Bone marrow (tissue), 2 donors: ENCODE measurements at places on chromosomes 5 and 9.

DNA sequence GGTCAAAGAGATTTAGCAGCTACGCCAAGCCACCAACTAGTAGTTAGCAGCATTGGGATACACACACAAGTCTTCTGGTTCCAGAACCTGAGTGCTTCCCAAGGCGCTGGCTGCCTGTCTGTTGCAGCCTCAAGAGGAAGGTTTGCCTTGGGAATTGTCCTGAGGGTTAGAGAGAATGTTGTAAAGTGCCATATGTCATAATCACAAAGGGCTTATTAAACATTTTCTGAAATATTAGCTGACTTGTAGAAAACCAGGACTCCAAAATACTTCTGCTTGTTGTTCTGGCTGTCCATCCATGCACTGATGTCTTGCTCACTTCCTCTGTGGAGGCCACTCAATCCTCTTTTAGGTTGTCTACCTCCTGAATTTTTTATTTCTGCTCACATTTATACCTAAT, 46.3 kb downstream of the SLC36A1 start:
- DNase-seq, result no peak

GRCh38 chr9:94649100-94649819, 9.9 kb upstream of the FBP1 start:
- peak; percentile 24 for DNase-seq

GRCh38 chr5:10987276-10987924, 226.4 kb upstream of the DAP start:
- no peak for DNase-seq

DNA sequence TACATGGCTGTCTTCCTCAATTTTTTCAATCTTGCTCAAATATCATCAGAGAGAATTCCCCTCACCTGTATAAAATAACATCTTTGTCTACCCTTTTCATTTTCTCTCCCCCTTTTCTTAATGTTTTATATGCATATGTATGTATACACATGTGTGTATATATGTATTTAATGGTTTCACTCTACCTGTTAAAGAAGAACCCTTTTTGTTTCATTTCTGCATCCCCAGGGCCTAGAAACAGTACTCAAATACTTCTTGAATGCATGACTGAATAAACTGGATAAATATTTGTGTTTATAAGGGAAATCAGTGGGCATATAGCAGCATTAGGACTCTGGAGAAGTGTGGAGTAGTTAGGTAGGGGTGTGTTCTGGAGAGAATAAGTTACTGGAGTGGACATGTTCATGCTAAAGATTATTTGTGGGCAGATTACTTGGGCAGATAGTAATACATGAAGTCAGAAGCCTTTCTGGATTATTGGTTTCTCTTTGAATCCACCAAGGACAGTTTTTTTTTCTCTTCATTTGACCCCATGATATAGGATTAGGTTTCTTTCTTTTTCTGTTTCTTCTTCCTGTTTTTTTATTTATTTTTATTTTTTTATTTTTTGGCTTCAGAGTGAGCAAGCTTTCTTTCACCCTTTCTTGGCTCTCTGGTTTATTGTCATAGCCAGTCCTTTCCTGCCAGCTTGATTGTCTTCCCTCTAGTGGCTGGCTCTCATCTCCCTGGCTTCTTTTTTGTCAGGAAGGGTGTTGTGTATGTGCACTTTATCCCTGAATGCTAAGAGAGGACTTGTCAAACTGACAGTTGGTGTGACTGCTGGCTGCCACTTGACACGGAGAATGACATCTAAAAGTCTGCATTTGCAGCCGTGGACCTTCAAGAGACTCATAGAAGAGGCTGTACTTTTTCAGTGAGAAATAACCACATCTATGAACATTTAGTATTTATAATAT, 89.3 kb downstream of the ZCCHC7 start:
- DNase-seq, result no peak

DNA sequence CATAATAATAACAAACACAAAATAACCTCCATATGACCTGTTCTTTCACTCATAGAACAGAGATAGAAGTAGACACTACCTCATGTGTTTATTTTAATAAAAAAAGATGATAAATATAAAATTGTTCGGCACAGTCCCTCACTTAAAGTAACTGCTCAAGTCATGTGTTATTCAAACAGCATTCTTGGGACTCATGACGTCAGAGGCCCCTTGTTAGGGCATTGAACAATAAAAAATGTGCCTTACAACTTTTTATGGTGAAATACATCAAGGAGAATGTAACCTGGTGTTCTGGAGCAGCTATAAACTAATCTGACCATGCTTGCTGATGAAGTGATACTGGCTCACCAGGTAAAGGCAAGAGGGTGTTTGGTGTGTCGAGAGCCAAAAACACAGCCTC, 12.2 kb upstream of the NDFIP1 start:
- DNase-seq, result no peak

DNA sequence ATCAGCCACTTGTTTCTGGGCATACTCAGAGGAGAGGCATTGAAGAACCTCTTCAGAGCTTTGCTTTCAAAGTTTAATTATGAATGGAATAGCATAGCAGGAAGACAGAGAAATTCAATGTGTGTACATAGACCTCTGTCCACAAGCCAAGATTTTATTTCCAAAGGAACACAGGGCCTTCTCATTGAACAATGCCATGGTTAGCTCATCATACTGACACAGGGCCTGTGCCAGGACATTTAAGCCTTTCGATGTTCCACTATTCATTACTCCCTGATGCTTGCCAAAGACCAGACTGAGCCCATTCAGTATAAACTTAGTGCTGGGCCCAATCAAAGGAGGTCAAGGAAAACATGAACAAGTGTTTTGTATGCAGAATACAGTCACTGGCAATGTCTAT, 280.8 kb downstream of the FBXL17 start:
- no peak for DNase-seq

- no peak for DNase-seq
These were observed 258.8 kb upstream of the ZNF608 start for GRCh38 chr5:125005266-125005665.
